B cell (primary cell): ENCODE measurements at places on chromosomes 5 and 9. TPM values are rescaled to one million over a fixed set of nuclear protein-coding genes. Genes with fewer than 3 reads are reported as not detected.

Gene GARIN3
- not detected in 2 replicates for polyA plus RNA-seq

Gene DNAJC18
- polyA plus RNA-seq: 2.0 and 2.1 TPM in 2 replicates

Gene OR13D1
- not detected in 2 replicates for polyA plus RNA-seq

Gene SPAAR
- not detected in 2 replicates for polyA plus RNA-seq

Gene FBP1
- 2.7 and 2.8 TPM in 2 replicates for polyA plus RNA-seq

Gene GLE1
- polyA plus RNA-seq: 11.8 and 14.6 TPM in 2 replicates

DNA sequence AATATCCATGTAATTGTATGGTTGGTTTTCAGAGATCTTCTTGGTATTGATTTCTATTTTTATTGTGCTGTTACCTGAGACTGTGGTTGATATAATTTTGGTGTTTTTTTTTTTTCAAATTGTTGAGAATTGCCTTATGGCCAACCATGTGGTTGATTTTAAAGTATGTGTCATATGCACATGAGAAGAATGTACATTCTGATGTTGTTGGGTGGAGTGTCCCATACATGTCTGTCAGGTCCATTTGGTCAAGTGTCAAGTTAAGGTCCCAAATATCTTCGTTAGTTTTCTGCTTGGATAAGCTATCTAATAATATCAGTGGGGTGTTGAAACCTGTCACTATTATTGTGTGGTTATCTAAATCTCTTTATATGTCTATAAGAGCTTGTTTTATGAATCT, 160.0 kb upstream of the ITGA1 start:
- no peaks in the 10 kb centered on the region for H3K4me1 ChIP-seq
- DNase-seq: no peak
- H3K27ac ChIP-seq: no peak overlapping the region
- no peaks in the 10 kb centered on the region for H3K36me3 ChIP-seq
- no peak overlapping the region for H3K4me3 ChIP-seq

DNA sequence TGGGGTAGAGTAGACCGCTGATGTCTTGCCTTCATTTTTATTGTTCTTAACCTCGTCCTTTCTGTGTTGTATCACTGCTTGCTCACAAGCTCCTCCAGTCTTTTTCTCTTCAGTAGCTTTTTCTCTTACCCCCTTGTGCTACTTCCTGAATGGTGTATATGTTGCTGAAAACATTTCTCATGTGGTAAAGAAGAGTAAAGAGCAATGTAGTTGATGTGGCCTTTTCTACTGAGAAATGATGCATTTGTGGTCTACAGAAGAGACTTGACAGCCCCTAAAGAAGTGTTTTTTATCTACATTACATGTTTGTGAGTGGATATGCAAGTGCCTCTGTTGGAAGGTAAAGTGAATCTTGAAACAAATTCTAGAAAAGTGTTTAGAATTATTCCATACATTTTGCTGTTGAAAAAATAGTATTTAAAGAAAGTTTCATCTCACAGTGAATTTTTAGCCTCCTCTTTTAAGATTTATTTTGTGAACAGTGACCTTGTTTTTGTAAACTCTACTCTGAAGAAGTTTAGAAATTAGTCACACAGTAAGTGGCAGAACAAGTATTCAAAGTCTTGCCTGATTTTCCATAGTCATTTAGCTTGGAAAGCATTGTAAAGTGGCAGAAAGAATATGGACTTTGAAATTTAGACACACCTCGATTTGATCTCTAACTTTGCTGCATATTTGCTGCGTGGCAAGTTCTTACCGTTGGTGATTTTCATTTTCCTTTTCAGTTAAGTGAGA, 17.4 kb downstream of the CDC42SE2 start:
- peaks cover 67% of the 10 kb centered on the region for H3K4me1 ChIP-seq
- H3K27ac ChIP-seq: peak overlapping the region; percentile 27
- H3K27me3 ChIP-seq: no peaks in the 10 kb centered on the region
- H3K36me3 ChIP-seq: peaks cover 1% of the 10 kb centered on the region

- H3K36me3 ChIP-seq: no peaks in the 10 kb centered on the region
- no peak for DNase-seq
- H3K27me3 ChIP-seq: no peaks in the 10 kb centered on the region
- no peak overlapping the region for H3K4me3 ChIP-seq
- H3K27ac ChIP-seq: no peak overlapping the region
- H3K4me1 ChIP-seq: no peaks in the 10 kb centered on the region
These were observed 103.9 kb upstream of the MEGF10 start for GRCh38 chr5:127186657-127187056.

- H3K36me3 ChIP-seq: no peaks in the 10 kb centered on the region
- H3K4me1 ChIP-seq: no peaks in the 10 kb centered on the region
- no peak overlapping the region for H3K27ac ChIP-seq
- no peak overlapping the region for H3K4me3 ChIP-seq
- no peaks in the 10 kb centered on the region for H3K27me3 ChIP-seq
These were observed 439.3 kb upstream of the ADAMTS16 start for GRCh38 chr5:4700871-4701270.

- H3K4me3 ChIP-seq: no peak overlapping the region
- no peak for DNase-seq
- no peaks in the 10 kb centered on the region for H3K4me1 ChIP-seq
- H3K27ac ChIP-seq: no peak overlapping the region
- no peaks in the 10 kb centered on the region for H3K27me3 ChIP-seq
These were observed 13.0 kb downstream of the DNAJC18 start for GRCh38 chr5:139426203-139426885.

- H3K36me3 ChIP-seq: no peaks in the 10 kb centered on the region
- no peak overlapping the region for H3K27ac ChIP-seq
- H3K4me1 ChIP-seq: peaks cover 32% of the 10 kb centered on the region
- H3K4me3 ChIP-seq: no peak overlapping the region
- peaks cover 50% of the 10 kb centered on the region for H3K27me3 ChIP-seq
These were observed 26.4 kb downstream of the TNFSF15 start for GRCh38 chr9:114779352-114779845.

DNA sequence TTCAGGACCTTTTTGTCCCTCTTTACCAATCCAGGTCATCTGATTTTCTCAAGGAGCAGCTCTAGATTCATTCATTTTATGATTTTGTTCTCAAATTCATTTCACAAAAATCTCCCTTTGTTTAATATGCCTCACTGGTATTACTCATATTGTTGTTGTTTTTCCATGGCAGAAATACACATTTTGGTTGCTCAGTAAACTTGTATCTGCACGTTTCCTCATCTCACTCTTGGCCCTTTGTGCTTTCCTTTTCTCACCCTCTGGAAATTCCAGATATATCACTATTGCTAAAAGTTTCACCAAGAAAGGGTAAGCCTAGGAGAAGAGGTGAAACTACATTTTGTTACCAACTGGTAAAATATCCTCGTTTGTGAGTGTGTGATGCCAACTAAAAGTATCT, 14.8 kb downstream of the ASPN start:
- H3K27me3 ChIP-seq: no peaks in the 10 kb centered on the region
- H3K4me3 ChIP-seq: no peak overlapping the region
- no peaks in the 10 kb centered on the region for H3K36me3 ChIP-seq
- H3K4me1 ChIP-seq: no peaks in the 10 kb centered on the region
- H3K27ac ChIP-seq: no peak overlapping the region

GRCh38 chr9:124259158-124259808, 1.5 kb downstream of the NEK6 start:
- no peaks in the 10 kb centered on the region for H3K27me3 ChIP-seq
- peak overlapping the region; percentile 49 for H3K27ac ChIP-seq
- H3K36me3 ChIP-seq: peaks cover 4% of the 10 kb centered on the region
- no peak for DNase-seq
- H3K4me1 ChIP-seq: peaks cover 75% of the 10 kb centered on the region

DNA sequence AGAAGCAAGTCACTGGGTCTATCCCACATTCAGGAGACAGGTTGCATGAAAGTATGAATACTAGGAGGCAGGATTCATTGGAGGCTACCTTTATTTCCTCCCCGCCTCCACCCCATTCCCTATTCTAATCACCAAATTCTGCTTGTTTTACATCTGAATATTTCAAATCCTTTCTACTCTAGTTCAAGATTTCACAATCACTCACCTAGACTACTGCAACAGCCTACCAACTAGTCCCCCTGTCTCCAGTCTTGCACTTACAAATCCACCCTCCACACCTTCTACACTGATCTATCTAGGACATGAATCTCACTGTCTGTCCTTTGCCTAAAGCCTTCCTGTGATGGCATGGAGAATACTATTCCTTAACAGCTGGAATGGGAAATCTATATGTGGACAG, 6.4 kb upstream of the KIF27 start:
- no peak overlapping the region for H3K4me3 ChIP-seq
- H3K27ac ChIP-seq: no peak overlapping the region
- no peaks in the 10 kb centered on the region for H3K27me3 ChIP-seq

DNA sequence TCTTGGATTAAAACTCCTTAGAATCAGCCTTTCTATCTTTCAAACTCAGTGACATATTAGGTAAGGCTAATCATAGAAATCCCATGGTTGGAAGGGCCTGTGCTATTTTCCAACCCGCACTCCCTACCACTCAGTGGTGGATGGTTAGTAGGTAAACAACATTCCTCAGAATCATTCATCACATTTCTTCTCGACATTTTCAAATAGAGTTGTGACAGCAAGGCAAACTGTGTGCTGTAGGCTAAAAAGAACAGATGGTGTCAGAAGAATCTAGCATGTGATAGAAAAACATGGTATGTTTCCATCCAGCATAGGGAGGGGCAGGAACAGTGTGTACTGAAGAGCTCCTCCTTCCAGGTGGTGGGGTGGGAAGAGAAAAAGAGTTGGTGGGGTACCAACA, 227.3 kb upstream of the NMUR2 start:
- no peaks in the 10 kb centered on the region for H3K27me3 ChIP-seq
- H3K36me3 ChIP-seq: no peaks in the 10 kb centered on the region
- no peaks in the 10 kb centered on the region for H3K4me1 ChIP-seq
- no peak overlapping the region for H3K27ac ChIP-seq
- no peak overlapping the region for H3K4me3 ChIP-seq
